ENCODE measurements at places on chromosomes 12 and 14.

GRCh38 chr14:95197551-95197950, 40.2 kb upstream of the DICER1 start:
- no peak for DNase-seq

- no peak for DNase-seq
Observed at GRCh38 chr14:104315625-104316024, 177.2 kb downstream of the KIF26A start.

DNA sequence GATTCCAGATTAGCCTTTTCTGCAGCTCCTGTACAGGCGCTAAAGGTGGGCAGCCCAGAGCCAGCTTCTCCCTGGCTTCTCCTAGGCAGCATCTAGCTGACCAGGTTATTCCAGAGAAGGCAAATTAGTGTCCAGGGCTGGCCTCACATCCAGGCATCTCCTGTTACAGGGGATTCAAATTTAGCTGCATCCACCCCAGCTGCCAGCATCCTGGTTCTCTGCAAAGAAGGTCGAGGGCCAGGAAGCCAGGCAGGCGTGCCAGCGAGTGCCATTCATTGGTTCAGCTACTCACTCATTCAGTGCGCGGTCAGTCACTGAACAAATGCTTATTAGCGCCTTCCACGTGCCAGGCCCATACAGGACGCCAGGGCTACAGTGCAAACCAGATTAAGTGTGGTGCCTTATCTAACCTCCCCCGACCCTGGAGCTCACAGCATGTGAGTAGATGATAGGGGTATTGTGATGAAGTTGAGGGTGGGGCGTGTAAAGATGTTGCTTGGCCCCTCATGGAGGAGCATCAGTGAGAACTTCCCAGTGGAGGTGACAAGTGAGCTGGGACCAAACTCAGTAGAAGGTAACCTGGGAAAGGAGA, 15.7 kb upstream of the FAM222A start:
- DNase-seq: no peak

GRCh38 chr14:53571641-53572328, 384.8 kb downstream of the BMP4 start:
- no peak for DNase-seq

- no peak for DNase-seq
Observed at GRCh38 chr12:62860501-62861411, 74.2 kb downstream of the PPM1H start.

DNA sequence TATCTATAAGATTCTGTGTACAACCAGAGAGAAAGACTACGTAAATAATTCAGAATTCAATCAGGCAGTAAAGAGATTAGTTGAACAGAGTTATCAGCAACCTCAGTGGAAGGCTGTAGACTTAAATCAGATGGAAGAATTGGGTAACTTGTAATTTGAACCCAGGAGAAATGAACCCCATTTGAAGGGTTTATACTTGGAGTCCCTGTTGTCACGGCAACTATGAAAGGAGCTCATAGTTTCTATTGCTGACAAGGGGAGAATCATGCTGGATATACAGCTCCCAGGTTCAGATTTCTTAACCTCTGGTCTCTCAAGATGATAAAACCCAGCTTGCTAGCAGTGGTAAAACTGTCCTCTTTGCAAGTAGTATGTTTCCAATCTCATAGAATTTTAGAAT, 54.4 kb upstream of the BMP4 start:
- no peak for DNase-seq
